Stimulated activated CD4-positive, alpha-beta T cell treated with anti-CD3 and anti-CD28 coated beads, Interleukin-1b, Interleukin-23, amount 100 ng/mL, for 4 hours (primary cell): ENCODE measurements at places on chromosomes 12 and 14.

- DNase-seq, result no peak
These were observed 140.8 kb downstream of the ERC1 start for GRCh38 chr12:1131811-1132224.

DNA sequence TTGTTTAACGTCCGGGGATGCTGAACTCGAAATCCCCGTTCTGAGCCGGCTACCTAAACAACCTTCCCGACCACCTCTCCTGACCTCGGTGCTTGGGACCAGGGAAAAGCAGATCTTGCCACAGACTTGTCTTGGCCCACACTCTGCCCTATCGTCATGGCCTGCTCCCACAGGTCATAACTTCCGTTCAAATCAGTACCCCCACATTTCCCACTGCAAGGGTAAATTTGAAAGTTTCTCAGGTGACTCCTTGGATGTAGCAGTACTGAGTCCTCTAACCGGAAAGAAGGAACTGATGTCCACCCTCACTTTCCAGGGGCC, 612 bp upstream of the RBM23 start:
- no peak for DNase-seq

- DNase-seq, result no peak
These were observed 27.1 kb downstream of the NT5DC3 start for GRCh38 chr12:103813949-103814348.

DNA sequence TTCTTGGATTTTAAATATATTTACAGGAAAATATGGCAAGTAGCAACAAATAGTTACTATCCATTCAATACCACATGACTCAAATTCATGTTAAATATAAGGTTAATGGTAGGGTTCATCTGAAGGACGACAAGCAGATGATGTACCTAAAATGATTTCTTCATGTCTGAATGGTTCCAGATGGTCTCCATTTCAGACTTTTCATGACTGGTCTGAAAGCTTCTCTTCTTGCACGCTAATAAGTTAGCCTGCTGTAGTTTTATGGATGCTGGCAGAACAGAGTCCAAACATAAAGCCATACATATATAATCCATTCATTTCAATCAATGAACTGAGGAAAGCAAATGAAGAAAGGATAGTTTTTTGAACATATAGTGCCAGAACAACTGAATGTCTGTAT, 257.0 kb upstream of the MGAT4C start:
- DNase-seq, result no peak

DNA sequence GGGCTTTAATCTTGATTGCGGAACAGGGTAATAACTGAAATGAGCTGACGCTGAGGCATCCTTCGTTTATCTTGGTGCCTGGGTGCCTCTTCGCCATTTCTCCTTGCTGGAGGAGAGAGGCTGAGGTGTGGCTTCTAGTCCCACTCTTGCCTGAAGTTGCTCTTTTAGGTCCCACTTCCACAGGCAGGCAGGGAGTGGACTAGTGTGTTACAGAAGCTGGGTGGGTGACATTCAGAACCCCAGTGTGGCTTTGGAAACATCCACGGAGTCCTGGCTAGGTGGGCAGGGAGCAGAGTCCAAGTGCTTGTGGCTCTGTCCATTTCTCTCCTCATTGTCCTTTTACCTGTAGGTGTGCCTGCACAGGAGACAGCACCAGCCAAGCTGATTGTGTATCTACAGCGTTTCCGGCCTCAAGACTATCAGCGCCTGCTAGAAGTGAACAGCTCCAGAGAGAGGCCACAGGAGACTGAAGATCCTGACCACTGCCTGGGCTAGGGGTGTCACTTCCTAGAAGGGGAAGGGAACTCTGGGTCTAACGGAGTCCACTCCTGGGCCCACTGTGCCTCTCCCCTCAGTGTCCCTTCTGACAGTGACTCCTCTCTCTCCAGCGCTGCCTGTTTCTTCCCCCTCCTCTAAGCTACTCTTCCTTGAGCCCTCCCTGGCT, 2.4 kb downstream of the THTPA start:
- no peak for DNase-seq

DNA sequence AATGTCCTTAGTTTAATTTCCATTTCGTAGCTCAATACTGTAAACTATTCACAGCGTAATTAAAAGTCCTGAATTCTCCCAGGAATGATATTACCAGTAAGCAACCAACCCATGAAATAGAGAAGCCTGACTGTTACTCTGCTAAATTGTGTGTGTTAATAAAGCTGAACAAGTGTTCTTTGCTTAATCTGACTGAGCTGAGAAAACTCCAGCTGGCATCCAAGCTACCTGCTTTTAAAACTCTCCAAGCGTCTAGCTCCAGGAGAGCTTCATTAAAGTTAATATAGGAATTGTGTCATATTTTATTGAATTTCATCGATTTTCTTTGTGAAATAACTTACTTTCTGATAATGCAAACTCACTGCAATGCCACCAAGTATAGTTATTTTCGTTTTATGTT, 524.4 kb downstream of the SLC16A7 start:
- DNase-seq, result no peak

- DNase-seq, result no peak
These were observed 4.5 kb downstream of the SLC11A2 start for GRCh38 chr12:51021694-51022093.

DNA sequence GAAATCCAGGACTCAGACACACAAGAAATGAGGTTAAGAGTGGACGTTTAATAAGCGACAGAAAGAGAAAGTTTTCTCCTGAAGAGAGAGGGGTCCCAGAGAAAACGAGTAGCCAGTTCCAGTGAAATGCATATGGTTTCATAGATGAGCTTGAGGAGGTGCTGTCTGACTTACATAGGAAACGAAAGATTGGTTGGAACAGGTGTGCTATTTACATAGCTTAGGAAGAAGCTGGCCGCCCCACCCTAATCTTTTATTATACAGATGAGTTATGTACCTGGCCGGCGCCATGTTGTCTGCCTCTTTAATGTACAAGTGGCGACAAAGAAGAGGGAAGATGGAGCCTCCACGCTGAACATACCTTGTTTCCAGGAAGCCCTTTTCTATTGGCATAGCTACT, 223.0 kb downstream of the SLC6A15 start:
- no peak for DNase-seq

DNA sequence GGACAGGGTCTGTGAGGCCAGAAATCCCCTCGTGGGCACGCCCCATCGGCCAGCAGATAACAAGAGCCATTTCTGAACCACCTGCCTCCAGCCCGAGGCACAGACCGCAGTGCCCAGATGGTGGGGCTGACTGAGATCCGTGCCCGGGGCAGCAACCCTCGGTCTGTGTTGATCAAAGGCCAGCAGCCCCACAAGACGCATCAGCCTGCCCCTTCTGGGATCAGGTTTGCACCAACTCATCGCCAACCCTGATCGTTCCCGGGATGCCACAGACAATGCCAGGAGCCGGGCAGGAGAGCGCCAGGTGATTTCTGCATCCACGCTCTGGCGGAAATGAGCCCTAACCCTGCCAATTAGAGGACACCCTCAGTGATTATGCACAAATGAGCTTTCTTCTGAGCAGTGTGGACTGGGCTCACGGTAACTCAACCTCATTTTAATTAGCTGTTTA, 64.5 kb downstream of the TESC start:
- DNase-seq, result no peak

DNA sequence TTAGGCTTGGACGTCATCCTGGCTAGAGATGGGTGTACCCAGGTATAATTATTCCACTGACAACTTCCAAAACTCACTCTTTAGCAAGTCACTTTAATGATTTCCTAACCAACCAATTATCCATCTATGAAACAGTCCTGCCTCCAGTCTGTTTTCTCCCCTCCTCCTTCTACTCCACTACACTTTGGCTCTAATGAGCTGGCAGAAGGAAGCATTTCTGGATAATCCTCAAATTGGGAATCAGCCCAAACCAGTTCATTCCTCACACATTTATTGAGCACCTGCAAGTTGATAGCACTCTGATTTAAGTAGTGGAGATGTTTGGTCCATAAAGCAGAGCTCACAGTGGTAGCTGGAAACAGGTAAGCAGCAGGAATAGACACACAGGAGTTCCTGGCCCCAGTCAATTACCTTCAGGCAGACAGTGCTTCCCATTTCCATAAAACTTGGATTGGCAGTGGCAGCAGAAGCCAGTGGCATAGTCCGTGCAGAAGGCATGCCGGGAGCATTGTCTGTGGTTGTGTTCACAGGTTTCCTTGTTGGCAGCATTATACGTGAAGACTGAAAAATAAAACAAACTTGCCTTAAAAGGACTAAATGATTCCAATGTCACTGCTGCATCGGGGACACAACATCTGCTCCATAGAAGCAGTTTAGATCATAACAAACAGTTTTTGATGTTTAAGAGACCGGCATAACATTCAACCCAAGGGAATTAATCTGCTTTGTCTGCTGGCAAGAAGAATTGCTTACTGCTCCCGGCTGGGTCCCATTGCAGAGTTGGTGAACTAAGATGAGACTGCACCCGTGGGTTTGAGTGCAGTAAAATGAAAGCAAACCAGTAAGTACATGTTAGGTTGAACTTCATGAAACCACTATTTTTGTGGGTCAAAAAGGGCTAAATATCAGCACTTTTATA, 26.2 kb downstream of the NID2 start:
- DNase-seq, result no peak

GRCh38 chr12:72133497-72134055, 138.6 kb upstream of the TRHDE start:
- DNase-seq, result no peak

GRCh38 chr12:109222062-109222461, 87.0 kb downstream of the FOXN4 start:
- DNase-seq, result no peak

DNA sequence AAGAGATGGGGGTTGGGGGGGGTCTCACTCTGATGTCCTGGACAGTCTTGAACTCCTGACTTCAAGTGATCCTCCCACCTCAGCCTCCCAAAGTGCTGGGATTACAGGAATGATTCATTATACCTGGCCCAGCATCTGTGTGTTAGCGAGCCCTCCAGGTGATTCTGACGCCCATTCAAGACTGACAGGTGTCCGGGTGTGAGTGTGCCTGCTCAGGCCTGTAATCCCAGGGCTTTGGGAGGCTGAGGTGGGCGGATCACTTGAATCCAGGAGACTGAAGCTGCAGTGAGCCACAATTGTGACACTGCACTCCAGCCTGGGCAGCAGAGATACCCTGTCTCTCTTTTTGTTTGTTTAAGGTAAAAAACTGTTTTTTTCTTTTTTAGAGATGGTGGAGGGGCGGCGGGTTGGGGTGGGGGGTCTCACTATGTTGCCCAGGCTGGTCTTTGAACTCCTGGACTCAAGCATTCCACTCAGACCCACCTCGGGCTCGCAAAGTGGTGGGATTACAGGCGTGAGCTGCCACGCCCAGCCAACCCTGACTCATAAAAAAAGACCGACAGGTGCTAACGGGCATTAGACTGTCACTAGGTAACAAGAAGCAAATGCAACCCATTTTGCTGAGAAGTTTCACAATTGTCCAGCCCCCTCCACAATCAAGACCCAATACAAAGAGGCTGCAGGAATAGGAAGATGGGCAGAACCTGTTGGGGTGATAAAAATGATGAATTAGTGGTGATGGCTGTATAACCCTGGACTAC, 4.7 kb downstream of the VSIG10 start:
- DNase-seq, result no peak

DNA sequence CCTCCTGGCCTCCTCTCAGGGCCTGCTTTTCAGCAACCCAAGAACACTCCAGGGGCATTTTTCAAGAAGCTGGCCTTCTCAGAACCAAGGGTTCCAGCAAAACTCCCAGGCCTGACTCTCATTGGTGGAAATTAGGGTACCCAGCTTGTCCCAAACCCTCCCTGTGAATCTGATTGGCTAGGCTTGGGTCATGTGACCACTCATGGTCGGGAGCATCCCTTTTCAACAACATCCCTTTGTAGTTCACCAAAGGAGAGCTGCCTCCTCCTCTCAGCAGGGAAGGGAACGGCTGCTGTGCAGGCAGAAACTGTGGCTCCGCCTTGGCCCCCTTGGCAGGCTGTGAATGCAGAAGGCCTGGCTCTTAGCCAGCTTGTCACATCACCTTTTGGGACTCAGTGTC, 94.5 kb downstream of the AACS start:
- DNase-seq, result no peak

- no peak for DNase-seq
These were observed 224.7 kb upstream of the EGLN3 start for GRCh38 chr14:34175574-34175973.

GRCh38 chr12:72295744-72296143, 23.6 kb downstream of the TRHDE start:
- DNase-seq, result no peak

DNA sequence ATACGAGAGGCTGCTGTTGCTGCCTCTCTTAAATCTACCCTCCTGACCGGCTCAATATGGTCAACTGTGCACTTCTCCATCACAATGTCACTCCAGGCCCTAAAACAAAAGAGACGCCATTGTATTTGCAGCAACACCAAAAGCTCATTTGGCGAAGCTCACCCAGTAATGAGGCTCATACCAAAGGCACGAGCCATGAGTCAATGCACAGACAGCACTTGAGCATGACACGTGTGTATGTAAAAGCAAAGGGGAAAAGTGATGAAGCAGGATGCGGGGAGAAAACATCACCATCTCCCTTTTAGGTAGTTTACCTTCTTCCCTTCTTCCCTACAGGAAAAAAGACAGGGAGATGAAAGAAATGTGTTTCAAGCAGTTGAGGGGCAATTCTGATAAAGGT, 150.3 kb downstream of the FOXN3 start:
- DNase-seq, result no peak

DNA sequence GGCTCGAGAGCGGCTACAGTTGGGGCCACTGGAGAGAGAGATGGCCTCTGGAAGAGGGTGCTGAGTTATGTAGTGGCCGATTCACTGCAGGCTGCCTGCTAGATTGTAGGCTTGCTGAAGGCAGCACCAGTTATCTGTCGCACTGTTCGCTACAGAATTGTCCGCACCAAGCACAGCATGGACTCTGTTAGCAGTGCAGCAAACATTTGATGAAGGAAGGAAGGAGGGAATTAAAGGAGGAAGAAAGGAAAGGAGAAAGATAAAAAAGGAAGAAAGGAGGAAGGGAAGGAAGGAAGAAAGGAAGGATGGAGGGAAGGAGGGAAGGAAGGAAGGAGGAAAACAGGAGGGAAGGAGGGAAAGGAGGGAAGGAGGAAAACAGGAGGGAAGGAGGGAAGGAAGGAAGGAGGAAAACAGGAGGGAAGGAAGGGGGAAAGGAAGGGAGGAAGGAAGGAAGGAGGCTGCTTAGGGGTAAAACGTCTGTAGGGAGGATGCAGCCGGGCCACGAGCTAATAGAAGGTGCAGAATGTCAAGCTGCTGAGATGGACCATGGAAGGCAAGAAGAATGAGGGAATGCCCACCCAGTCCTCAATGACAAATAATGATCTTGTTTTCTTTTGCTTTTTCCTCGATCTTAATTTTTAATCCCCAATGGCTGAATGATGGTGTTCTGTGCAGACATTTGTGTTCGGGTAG, 27.3 kb upstream of the ADIPOR2 start:
- DNase-seq, result no peak

GRCh38 chr12:104638851-104639240, 182.1 kb downstream of the CHST11 start:
- no peak for DNase-seq

DNA sequence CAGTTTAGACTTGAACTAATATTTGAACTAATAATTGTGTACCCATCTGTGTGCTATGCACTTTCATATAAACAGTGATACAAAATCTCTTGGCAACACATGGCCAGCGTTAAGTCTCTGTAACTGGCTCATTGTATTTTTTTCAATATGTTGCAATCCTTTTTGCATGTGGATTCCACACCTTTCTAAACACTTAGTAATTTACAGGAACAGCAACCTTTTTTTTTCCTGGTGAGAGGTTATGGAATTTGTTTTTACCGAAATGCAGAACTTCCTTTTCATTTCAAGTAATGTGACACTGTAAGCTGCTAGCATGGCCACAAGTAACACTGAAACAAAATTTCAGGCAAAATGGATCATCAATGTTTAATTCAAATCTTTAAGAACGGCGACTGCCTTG, 45.4 kb upstream of the EPS8 start:
- no peak for DNase-seq
